Urinary bladder (tissue), 4 donors: ENCODE measurements at places on chromosomes 4 and X. TPM values are rescaled to one million over a fixed set of nuclear protein-coding genes. Genes with fewer than 3 reads are reported as not detected.

LGI2 gene
- polyA plus RNA-seq, result 0.79 TPM

OPRPN gene
- not detected for polyA plus RNA-seq

DCAF8L2 gene
- polyA plus RNA-seq, result not detected

- DNase-seq, result no peak
Measured at GRCh38 chr4:185870366-185870765, 58.4 kb upstream of the SORBS2 start.

DNA sequence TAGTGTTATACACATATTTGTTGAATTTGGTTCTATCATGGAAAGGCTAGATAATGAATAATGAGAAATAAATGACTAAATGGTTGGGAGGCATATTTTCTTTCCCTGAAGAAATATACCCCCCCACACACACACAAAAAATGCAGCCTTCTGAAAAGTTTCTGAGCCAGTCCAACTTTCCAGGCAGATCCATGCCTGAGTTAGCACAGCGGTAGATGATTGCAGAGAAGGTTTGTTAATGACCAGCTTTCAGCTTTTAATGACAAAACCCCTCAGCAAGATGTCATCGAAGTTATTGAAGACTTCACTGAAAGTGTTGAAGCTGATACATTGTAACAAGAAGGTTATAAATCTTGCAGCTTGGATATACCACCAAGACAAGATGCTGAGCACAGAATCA lies 61.4 kb downstream of the GBA3 start:
- DNase-seq, result no peak

RAB33A gene
- 2.4 TPM for polyA plus RNA-seq

GRCh38 chr4:6616087-6616995 lies 24.1 kb upstream of the MRFAP1 start:
- DNase-seq, result no peak

DNA sequence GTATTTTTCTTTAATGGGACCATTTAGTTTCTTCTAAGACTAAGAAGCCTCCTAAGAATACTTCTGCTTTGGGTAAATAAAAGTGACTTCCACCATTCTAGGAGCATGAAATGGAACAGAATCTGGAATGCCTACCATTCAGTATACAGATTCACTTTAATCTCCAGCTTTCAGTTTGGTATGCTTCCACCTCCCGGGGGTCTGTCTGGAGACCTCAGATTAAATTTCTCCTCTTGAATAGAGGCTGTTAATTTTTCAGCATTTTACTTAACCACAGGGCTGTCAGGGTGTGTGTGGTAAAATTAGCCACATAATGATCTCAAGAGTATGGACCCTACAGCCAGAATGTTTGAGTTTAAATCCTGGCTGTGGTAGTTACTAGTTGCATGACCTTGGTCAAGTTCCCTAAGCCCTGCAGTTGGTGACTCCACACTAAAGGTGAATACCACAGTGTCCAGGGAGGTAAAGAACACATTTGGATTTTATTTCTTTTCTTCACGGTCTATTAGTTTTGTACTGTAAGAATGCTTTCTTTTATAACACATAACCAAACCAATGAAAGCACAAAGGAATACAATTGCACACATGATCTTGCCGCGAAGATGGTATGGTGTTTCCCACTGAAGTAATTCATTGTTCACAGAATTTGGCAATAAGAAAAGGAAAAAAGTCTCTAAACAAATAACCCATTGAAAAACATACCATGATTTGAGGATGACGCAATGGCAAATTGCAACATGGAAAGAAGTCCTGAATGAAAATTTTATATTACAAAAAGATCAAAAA lies 37.3 kb upstream of the TRIM2 start:
- DNase-seq, result no peak

- no peak for DNase-seq
Measured at GRCh38 chrX:32480019-32480418, 731.3 kb downstream of the DMD start.

- no peak for DNase-seq
Measured at GRCh38 chr4:64935469-64936001, 526.3 kb upstream of the TECRL start.

PWWP3B gene
- 0.24 TPM for polyA plus RNA-seq

INPP4B gene
- 4.7 TPM for polyA plus RNA-seq

DNA sequence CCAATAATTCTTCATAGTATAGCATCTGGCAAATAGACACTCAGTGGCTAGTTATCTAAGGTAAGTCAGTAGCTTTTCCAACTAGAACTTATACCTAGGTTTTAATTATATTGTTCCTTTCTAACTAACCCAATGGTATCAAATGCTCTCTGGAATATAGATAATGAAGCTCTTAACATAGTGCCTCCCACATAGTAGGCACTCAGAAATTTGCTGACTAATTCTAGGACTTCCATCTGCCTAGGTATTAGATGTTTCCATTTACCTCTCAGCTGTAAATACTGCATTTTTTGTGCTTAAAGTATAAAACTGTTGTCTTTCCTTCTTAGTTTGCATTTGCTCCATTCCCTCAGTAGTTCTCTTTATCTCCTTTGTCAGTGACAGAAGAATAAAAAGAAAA lies 214.3 kb upstream of the SPRY1 start:
- DNase-seq, result no peak

GRCh38 chr4:156870861-156871260 lies 100.7 kb downstream of the PDGFC start:
- DNase-seq, result no peak

TMEM47 gene
- 47.7 TPM for polyA plus RNA-seq

GRCh38 chr4:77354550-77354949 lies 197.5 kb downstream of the CCNG2 start:
- no peak for DNase-seq

- DNase-seq, result no peak
Measured at GRCh38 chrX:77597090-77597489, 149.9 kb downstream of the FGF16 start.

GRCh38 chrX:22366906-22367305 lies 94.2 kb downstream of the CBLL2 start:
- DNase-seq, result no peak

CCDC158 gene
- polyA plus RNA-seq, result 0.23 TPM

DNA sequence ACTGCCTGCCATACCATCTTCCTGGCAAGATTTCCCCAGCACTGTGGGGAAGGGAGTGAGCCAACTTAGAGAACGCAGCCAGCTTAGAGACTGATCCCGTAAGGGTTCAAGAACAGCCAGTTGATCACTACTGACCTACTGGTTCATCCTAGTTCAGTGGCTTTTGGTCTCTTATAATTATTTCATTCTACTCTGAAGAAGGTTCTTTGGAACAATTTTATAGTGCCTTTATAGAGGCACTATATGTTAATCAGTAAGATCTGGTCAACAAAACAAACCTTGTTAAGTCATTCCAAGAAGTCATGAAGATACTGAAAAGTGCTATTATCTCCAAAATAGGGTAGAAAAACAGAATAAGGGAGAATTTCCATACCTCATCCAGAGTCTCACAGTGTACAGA lies 33.2 kb upstream of the ENPEP start:
- no peak for DNase-seq

UGT2B11 gene
- polyA plus RNA-seq, result not detected

- DNase-seq, result no peak
Measured at GRCh38 chrX:20739038-20739745, 472.5 kb upstream of the RPS6KA3 start.

DNA sequence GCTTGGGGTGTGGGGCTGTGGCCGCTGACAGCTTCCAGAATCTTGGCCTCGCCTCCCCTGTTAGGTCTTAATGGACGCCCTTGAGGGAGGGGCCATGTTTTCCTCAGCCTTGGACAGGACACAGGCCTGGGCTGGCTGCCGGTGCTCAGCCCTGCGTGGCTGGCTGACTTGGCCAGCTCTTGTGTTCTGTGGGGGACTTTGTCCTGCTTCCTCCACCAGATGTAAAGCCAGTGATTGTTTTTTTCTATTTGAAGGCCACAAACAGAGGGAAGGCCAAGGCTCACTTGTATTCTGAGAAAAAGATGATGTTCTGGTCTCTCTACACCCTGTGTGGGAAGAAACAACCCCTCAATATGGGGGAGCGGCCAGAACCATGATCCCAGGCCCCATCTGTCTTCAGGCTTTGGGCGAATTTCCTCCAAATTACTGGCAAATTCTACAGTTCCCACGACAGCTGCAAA lies 71.3 kb downstream of the HTRA3 start:
- peak; percentile 56 for DNase-seq

DNA sequence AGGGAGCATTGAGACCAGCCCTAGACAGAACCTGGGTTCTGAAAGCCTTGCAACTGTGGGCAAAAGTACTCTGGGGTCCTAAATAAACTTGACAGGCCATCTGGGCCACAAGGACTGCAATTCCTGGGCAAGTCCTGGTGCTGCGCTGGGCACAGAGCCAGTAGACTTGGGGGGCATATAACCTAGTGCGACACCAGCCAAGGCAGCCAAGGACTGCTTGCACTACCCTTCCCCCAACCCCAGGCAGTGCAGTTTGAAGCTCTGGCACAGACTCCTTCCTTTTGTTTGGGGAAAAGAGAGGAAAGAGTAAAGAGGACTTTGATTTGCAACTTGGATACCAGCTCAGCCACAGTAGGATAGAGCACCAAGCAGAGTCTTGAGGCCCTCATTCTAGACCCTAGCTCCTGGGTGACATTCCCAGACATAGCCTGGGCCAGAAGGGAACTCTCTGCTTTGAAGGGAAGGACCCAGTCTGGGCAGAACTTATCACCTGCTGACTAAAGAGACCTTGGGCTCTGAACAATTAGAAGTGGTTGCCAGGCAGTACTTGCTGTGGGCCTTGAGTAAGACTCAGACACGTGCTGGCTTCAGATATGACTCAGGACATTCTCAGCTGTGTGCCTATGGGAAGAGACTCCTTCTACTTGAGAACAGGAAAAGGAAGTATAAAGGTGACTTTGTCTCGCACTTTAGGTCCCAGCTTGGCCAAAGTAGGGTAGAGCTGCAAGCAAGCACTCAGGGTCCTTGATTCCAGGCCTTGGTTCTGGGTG lies 522.8 kb downstream of the GLUD2 start:
- DNase-seq, result no peak

DNA sequence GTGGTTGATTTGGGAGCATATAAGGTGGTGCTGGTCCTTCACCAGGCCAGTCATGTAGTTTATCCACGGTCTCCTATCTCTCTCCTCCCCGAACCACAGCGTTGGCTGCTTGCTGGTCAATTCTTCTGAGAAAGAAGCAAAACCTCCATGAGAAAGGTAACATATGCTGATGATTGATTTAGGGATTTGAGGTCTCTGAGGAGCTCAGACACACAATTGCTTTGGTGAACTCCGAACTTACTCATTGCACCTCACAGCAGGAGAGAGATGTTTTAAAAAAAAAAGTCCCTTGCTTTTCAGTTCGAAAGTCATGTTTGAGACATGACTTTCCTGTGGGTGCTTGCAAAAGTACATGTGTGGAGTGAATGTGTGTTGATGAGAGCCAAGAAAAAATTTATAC lies 100.2 kb downstream of the TSPAN7 start:
- DNase-seq, result no peak

GRCh38 chrX:49932791-49933190 lies 10.4 kb downstream of the CLCN5 start:
- no peak for DNase-seq

XKRX gene
- 0.30 TPM for polyA plus RNA-seq

- DNase-seq, result no peak
Measured at GRCh38 chr4:152308951-152309350, 226.9 kb downstream of the FBXW7 start.

BEND2 gene
- polyA plus RNA-seq, result not detected

- no peak for DNase-seq
Measured at GRCh38 chr4:24896977-24897376, 15.9 kb downstream of the CCDC149 start.

GRCh38 chr4:122798101-122798500 lies 28.5 kb upstream of the FGF2 start:
- DNase-seq, result peak; percentile 31

LUZP4 gene
- not detected for polyA plus RNA-seq

STK26 gene
- 16.3 TPM for polyA plus RNA-seq

DNA sequence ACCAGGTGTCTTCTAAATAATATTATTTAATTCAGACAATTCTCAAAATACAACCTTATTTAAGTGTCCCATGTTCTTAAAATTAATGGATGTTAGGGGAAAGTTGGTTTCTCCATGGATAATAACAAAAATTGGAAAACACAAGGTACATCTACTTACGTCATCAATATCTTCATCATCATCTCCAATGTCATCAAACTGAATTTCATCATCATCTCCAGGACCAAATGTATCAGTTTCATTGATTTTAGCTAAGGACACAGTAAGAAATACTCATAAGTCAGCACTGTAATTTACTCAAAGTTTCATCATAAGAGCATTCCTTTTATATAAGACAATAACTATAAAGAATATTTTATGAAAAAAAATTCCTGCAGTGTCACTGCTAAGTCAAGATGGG lies 11.3 kb downstream of the EIF1AX start:
- DNase-seq, result no peak
